ENCODE measurements at places on chromosomes 16 and 17. TPM values are rescaled to one million over a fixed set of nuclear protein-coding genes. Genes with fewer than 3 reads are reported as not detected.

DNA sequence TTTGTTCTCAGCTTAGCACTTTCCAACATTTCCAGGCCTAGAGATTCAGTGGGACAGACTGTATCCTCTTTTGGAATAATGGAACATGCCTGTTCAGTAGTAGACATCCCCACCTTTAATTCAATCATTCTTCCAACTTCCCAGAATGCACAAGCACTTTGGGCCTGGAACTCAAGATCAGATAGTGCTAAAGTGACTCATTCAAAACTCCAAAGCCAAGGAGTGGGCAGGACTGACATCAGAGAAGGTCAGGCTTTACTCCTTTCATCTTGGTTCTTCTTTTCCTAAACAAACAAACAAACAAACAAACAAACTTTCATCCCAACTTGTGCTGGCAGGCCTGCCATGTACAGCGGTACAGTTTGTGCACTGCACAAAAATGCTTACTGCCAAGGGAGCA lies 172.0 kb downstream of the AXIN2 start:
- no peak for DNase-seq
- no peak overlapping the region for H3K27ac ChIP-seq
- no peaks in the 10 kb centered on the region for H3K27me3 ChIP-seq
- H3K36me3 ChIP-seq, result no peaks in the 10 kb centered on the region
- H3K4me1 ChIP-seq, result no peaks in the 10 kb centered on the region
- H3K4me3 ChIP-seq, result no peak overlapping the region

DNA sequence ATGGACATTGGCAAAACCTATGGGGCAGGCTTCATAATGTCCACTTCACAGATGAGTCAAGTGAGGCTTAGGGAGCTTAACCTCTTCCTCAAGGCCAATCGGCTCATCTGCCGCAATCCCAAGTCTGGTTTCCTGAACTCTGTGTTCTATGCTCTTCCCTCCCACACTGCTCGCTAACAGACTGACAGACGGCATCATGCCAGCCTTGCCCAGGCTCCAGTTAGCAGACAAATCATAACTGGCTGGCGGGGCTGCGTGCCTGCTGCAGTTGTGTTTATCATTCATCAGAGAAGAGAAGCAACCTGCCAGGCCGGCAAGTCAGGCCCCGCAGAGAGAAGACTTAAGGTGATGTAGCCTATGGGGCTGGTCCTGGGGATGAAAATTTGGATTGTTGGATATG lies 216.2 kb upstream of the ASIC2 start:
- no peak for DNase-seq
- no peaks in the 10 kb centered on the region for H3K27me3 ChIP-seq
- H3K4me3 ChIP-seq, result no peak overlapping the region
- H3K36me3 ChIP-seq, result no peaks in the 10 kb centered on the region

- no peak overlapping the region for H3K27ac ChIP-seq
- DNase-seq, result no peak
- H3K36me3 ChIP-seq, result no peaks in the 10 kb centered on the region
- H3K27me3 ChIP-seq, result no peaks in the 10 kb centered on the region
Observed at GRCh38 chr16:50613964-50614474, 65.8 kb downstream of the NKD1 start.

Gene CD300A
- 0.78 TPM for total RNA-seq
